ENCODE measurements at places on chromosomes 2 and 18.

GRCh38 chr18:22471546-22472131 is 53.9 kb upstream of the CTAGE1 start:
- no peak for DNase-seq

GRCh38 chr18:10923141-10923540 is 226.2 kb downstream of the PIEZO2 start:
- DNase-seq: no peak

DNA sequence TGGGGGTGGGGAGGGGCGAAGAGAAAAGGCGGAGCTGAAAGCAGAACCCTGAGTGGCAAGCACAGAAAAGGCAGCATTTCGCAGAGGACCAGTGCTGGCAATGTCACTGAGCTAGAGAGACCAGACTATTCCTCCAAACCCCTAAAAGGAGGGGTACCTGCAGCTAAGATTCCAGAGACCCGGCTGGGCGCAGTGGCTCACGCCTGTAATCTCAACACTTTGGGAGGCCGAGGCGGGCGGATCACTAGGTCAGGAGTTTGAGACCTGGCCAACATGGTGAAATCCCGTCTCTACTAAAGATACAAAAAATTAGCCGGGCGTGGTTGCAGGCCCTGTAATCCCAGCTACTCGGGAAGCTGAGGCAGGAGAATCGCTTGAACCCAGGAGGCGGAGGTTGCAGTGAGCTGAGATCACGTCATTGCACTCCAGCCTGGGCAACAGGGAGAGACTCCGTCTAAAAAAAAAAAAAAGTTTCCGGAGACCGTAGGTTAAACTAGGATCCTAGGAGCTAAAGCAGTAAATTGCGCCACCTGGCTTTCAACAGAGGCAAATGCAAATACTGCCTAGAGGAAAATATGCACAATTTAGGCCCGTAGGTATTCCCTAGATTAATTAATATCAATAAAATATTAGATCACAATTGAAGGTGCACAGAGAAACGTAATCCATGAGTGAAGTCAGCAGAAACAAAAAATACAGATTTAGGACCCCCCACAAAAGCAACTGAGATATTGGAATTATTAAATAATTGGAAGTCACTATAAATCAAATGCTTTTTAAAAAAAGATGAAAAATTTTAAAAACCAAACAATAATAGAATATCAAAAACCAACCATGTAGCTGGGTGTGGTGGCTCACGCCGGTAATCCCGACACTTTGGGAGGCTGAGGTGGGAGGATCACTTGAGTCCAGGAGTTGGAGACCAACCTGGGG is 4.9 kb downstream of the UCN start:
- DNase-seq: no peak

- no peak for DNase-seq
Measured at GRCh38 chr2:181760521-181760920, 80.2 kb upstream of the NEUROD1 start.

Measured in stimulated activated CD8-positive, alpha-beta memory T cell treated with anti-CD3 and anti-CD28 coated beads, Interleukin-4, amount 100 ng/mL, for 48 hours (primary cell).